Fibroblast of the aortic adventitia (primary cell): ENCODE measurements at places on chromosomes 12 and 14. TPM values are rescaled to one million over a fixed set of nuclear protein-coding genes. Genes with fewer than 3 reads are reported as not detected.

GRCh38 chr14:61568572-61569011 lies 126.7 kb upstream of the HIF1A start:
- DNase-seq: no peak

DNA sequence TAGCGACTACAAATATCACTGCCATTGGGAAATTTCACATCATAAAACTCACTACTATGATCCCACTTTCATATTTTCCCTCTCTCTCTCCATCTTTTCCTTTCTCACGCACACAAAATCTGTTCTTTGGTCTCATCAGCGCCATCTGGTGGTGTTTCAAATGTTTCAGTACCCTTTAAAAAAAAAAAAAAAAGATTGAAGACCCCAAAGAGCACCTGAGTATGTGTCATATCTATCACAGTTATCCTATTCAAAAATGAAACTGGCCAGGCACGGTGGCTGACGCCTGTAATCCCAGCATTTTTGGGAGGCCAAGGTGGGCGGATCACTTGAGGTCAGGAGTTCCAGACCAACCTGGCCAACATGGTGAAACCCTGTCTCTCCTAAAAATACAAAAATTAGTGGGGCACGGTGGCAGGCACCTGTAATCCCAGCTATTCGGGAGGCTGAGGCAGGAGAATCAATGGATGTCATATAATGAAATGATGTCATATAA lies 72.4 kb downstream of the TTC9 start:
- peak; percentile 78 for DNase-seq

- no peak for DNase-seq
These were observed at the start of gene MGAT4C for GRCh38 chr12:86256163-86256562. Gene MGAT4C (minus strand): TSS chr12:86256391.

- peak; percentile 51 for DNase-seq
These were observed 181.1 kb upstream of the HIF1A start for GRCh38 chr14:61513986-61514830.

DNA sequence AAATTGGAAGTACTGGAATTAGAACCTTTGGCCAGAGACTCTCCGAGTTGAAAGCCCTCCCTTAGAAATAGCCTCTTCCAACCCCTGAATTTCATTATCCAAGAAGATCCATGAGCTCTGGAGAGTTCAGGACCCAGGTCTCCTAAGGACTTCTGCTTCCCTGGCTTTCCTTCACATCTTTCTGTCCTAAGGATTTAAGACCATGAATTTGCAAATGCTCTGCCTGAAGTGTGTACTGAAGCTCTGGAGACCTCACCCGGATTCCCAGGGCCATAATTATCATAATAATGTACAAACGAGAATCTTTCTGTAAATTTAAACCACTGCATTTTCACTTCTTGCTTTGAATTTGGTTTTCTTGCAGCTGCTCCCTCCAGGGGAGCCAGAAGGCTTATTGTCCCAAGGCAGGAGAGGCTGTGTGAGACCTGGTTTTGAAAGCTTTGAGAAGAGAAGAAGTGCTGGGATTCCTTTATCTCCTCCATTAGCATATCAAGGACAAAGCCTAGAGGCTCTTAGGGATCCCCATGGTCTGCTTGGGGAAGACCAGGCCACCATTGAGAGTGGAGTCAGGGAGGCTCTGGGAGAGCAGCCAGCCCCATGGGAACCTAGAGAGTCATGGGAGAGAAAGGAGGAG lies 41.1 kb downstream of the GLRX5 start:
- no peak for DNase-seq

DNA sequence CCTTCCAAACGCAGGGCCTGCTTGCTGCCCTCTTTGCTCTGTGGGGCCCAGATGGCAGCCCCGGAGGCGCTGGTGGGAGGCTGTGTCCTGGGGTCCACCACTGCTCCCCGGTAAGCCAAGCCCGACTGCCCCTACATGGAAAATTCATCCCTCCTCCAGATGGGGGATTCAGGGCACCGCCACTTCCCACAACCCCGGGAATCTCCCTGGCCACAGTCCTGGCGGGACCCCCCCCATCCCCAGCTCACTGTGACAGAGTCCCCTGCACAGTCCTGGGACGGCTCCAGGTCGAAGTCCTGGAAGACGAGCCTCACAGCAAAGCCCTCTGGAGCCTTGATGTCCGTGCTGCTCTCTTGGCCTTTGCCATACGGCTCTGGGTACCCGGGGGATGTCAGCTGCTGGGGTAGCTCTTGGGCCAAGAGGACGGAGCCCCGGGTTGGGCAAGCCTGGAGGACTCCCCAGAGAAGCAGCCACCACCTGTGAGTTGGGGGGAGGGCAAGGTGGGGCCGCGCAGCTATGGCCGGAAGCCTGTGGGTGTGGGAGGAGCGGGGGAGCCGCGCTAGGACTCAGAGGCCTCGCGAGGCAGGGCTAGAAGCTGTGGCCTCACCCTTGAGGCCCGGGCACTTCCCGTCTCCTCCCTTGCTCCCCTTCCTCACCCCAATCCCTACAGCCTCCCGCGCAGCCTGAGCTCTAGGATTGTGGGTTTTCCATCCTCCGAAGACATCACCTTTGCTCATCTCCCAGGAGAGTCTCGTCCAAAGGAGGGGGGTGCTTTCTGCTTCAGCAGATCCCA lies 815 bp downstream of the C1RL start:
- DNase-seq: peak; percentile 68

GRCh38 chr12:91608542-91608941 lies 425.9 kb upstream of the DCN start:
- DNase-seq: no peak

GRCh38 chr12:76029982-76030340 lies 1.6 kb downstream of the PHLDA1 start:
- DNase-seq: peak; percentile 68

DNA sequence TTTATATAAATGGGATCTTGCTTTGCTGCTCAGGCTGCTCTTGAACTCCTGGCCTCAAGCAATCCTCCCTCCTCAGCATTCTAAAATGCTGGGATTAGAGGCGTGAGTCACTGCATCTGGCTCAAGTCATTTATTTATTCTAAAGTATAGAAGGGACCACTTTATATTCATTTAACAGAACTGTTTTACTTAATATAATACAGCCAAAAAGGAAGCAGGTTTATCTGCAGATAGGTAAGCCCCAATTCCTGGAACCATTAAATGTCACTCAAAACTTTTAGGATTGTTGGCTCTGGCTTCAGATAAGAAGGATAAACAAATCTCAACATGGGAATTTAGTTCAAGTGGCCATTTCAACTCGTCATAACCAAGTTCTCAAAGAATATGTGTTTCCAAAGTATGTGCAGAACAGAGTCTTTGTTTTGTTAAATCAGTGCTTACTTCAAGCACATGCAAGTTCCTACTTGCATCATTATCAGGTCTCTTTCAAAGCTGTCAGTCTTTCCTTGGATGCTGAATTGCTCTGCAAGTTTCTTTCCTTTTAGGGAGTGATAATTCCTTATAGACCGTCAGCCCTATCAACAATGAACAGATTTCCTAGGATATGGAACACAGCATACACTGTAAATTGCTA lies 60.4 kb downstream of the KITLG start:
- DNase-seq: peak; percentile 83

The SLC38A4 gene
- total RNA-seq: 1.6 and 4.6 TPM in 2 replicates

The TNS2 gene
- 60.5 and 77.4 TPM in 2 replicates for total RNA-seq

The HOXC5 gene
- total RNA-seq: 0.18 and 1.8 TPM in 2 replicates
